ENCODE measurements at places on chromosomes 3 and 15.

DNA sequence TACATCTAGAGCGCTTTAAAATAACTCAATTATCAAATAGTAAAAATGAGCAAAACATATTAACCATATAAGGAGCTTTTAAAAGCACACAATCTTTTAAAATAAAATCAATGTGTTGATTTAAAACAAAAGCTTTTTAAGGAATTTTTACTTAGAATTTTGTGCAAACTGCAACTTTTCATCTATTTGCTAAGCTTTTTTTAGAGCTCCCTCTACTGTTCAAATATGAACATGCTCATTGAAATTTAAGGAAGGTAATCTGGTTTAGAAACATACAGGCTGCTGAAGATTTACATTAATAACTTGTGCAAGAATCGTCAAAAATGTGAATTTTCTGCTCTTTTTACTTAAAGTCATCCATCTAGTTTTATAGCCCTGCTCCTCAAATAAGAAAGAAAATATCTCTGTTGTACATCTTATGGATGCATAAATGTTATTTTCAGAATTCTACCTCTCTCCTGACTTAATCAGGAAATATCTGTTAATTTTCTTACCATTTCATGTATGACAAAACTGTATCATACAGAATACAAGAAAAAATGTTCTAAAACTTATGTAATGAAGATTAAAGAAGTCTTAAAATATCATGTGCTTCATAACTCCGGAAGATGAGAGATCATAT lies 469.4 kb upstream of the ROBO2 start:
- no peak for DNase-seq

DNA sequence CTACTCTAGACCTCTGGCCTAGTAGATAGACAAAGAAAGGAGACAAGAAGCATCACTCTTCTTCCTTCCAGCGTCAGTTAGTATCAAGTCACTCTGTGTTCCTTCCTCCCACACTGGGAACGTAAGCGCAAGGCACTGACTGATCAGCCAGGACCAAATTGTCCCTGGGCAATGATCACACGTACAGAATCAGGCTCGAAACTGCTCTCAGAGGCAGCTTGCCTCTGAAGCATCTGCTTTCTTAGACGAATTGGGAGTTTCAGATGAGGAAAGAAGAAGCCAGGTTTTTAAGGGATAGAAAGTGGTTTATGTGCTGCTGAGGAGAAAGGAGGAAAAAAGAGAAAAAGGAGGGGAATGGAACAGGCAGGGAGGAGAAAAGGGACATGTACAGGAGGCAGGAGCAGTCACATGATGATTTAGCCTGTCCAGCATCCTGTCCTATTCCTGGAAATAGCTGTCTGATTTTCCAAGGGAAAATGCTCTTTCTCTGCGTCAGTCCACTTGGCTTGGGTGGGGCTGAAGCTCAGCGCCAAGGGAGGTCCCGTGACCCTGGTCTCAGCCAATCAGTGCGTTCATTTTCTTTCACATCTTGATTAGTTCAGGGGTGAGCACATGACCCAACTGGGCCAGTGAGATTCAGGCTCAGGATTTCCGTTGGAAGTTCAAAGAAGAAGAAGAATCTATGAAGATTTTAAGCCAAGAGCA lies 102.0 kb upstream of the PRICKLE2 start:
- no peak for DNase-seq

DNA sequence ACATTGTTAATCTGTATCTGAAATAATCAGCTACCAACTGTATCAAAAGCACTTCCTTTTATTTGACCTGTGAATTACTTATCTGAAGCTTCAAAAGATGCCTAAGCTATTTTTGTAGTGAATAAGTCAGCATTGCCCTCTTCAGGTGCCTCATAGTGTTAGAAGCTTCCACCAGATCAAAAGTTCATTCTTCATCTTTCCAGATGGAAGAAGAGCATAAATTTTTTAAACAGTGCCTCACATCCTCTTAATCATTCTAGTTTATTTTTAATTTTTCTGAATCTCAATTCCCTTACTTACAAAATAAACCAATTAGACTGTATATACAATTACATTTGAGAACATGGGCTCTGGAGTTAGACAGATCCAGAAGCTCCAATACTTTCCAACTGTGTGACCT lies 65.0 kb downstream of the MYO5A start:
- no peak for DNase-seq

DNA sequence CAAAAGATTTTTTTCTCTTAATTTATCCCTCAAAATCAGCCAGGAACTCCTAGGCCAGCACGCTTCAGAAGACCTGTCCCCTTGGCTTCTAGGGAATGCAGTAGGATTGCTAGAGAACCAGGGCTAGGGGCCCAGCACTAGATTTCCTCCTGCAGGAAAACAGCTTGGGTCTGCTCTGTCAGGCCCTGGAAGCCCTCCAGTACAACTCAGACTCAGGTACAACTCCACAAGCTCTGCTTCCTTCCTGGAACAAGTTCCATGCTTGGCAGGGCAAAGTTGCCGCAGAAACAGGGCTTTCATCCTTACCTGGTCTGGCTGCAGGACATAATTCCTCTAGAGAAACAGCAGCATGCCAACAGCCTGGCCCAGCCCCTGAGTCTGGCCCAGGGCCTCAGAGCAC lies 96.1 kb upstream of the CTNNB1 start:
- DNase-seq, result no peak

DNA sequence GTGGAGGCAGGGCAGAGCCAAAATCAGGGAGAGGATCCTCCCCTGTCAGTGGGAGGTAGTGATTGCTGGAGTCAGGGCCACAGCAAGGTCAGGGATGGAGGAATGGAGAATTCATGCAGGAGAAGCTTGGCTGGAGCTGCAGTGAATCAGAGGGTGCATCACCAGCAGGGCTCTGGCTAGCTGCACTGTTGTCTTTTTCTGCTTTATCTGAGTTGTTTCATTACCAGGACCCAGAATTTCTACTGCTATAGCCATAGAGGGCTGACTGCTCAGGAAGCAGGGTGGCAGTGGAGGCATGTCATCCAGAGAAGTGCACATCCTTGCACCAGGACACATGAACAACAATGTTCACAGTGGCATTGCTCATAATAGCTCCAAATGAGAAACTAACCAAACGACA lies 113.5 kb upstream of the GALNT15 start:
- no peak for DNase-seq

DNA sequence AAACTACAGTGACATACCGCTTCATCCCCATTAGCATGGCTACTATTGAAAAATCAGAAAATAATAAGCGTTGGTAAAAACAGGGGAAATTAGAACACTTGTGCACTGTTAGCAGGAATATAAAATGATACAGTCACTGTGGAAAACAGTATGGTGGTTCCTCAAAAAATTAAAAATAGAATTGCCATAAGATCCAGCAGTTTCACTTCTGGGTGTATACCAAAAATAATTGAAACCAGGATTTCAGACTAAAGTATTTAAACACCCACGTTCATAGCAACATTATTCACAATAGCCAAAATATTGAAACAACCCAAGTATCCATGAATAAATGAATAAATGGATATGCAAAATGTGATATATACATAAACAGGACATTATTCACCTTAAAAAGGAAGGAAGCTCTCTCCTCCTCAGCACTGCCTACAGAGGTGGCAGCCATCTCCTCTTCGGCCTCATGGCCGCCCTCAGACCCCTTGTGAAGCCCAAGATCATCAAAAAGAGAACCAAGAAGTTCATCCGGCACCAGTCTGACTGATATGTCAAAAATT lies 34.1 kb downstream of the NGLY1 start:
- DNase-seq, result no peak

- no peak for DNase-seq
Observed at GRCh38 chr15:45268135-45268534, 16.1 kb downstream of the SLC28A2 start.

DNA sequence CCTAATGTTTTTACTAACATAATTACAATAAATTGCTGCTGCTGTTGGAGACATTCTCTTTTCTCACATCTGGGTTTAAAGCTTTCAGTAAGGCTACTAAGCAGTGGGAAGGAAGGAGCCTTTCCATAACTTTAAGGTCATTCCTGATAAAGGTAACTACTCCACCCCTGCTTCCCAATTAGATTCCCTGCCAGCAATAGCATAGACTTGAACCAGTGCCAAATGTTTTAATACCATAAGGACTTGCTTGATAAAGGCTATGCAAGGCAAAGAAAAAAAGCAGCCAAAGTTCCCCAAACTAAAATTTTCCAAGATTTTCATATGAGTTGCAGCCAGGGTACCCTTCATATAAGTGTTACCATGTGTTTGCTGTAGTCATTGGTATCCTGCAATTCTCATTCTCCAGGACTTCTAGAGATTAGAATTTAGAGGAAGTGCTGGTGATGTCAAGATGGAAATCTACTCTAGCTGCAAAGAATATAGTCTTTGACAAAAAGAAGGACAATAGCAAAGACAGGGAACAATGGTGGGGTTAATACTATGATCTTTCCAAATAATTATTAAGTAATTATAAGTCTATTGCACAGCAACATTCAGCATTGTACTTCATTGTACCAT lies 106.1 kb downstream of the FILIP1L start:
- no peak for DNase-seq

DNA sequence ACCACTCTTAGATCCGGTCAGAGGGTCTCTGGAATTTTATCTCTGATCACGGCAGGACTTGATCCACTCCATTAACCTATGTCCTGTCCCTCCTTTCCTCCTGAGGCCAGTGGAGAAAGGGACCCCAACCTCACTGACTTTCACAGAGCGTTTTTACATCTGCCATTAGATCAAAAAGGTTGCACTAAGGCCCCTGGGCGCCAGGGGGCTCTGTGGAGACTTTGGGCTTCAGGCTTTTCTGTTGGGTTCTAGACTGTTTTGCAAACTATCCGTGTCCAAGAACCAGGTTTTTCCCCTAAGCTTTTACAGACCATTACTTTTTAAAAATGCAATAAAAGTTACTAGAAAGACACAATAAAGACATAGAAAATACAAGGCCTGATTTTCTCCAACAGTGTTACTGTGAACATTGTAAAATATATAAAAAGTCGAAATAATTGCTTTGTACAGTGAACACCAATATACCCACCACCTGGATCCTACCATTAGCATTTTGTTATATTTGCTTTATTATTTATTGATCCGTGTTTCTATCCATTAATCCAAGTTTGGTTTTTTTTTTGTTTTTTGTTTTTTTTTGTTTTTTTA lies 159.7 kb downstream of the POLR2M start:
- DNase-seq, result no peak

DNA sequence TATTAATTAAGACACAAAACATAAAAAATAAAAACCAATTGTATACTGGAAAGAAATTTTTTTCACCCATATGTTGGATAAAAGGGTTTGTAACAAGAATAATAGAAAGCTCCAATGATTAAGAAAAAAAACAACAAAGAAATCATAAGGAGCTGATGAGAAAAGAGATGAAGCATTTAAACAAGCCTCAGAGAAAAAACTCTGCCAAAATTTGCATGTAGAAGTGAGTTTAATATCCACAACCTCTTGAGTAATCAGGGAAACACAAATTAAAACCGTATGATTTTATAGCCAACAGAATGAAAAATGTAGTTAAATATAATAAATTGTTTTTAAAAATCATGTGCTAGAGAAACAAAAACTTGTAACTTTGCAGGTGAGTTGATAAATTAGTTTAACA lies 192.9 kb downstream of the BCHE start:
- no peak for DNase-seq

- no peak for DNase-seq
Observed at GRCh38 chr3:59316688-59317275, 267.0 kb upstream of the CFAP20DC start.

- DNase-seq, result no peak
Observed at GRCh38 chr3:47444103-47444502, 31.6 kb downstream of the SCAP start.

- DNase-seq, result no peak
Observed at GRCh38 chr3:160929595-160929994, 173.6 kb downstream of the PPM1L start.

- no peak for DNase-seq
Observed at GRCh38 chr15:57405133-57405532, 28.8 kb downstream of the CGNL1 start.
